Activated CD8-positive, alpha-beta memory T cell treated with anti-CD3 and anti-CD28 coated beads for 4 hours (primary cell): ENCODE measurements at places on chromosomes 13 and 19.

GRCh38 chr13:103931331-103931845 is 865.2 kb upstream of the SLC10A2 start:
- no peak for DNase-seq

- DNase-seq: no peak
These were observed 94.1 kb downstream of the ATP11A start for GRCh38 chr13:112783978-112784371.

GRCh38 chr19:42290523-42291434 is 11.2 kb upstream of the PRR19 start:
- DNase-seq: no peak

GRCh38 chr19:5281588-5281987 is 59.0 kb downstream of the PTPRS start:
- DNase-seq: no peak

GRCh38 chr13:38914070-38914469 is 76.6 kb downstream of the STOML3 start:
- DNase-seq: no peak

DNA sequence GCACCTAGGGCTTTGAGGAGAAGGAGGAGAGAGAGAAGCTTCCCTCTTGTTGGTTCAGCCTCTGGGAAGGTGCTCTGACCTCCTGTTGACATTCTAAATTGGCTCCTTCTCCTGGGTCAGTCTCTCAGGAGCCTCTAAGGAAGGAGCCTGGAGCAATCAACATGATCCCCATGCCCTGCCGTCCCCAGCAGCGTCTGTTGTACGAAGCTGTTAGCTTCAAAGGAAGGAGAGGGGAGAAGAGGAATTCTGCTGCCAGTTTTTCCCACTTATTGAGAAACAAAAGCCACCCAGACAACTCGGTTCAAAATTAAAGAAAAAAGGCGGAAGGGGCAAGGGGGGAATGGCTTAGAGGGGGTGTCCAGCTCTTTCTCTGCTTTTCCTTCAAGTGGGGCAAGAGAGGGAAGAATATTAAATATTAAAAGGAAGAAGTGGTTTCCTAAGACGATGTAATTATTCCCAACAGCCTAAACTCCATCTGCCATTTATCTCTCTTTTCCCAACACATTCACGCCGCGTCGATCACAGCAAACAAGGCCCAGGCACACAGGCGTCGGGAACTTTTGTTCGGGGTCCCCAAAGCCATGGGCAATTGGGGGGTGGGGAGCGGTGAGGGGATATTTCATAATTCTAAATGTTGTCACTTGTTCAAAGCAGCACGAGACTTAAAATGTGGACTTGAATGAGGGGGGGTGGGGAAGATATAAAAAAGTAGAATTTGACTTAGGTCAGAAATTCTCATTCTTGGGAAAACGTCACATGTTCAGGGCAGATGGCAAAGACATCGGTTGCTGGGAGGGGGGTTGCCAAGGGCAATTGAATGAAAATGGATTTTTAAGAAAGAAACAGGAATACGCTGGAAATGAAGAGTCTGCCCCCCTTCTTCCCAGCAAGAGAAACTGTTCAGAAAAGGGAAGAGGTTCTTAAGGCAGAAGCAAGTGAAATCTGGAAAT is 116.8 kb upstream of the CACNA1A start:
- no peak for DNase-seq

GRCh38 chr13:99590519-99591011 is 89.3 kb downstream of the TM9SF2 start:
- DNase-seq: no peak

DNA sequence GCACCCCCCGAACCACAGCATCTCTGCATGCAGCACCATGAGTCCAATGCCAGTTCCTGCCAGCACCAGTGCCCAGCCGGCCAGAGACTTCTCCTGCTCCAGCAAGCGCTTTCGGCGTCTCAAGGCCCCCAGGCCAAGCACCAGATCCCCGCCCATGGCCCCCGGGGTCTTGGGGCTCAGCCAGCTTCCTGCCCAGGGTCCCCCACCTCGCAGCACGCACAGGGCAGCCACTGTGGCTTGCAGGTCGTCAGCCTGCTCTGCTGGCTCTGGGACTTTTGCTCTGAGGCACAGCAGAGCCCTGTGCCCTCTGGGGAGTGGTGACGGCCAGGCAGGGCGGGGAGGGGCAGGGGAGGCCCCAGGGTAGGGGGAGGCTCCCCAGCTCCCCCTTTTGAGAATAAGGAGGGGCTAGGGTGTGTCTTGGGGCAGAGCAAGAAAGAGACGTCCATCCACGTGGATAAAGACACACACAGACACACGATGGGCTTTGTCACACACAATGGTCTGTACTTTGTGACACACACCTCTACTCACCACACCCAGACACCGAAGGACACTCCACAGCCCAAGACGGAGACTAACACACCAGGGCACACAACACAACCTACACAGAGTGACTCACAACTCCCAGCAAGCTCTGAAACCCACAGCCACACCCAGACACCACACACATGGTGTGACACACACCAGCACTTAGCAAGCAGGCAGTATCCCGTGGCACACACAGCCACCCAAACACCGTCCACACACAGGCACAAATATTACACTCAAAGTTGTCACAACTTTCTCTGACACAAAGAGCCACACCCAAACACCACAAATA is at the start of gene KCNN4:
Gene KCNN4, minus strand, starts transcription at position 268 of the 820 bp plus-strand sequence. Its CDS starts 112 bp downstream, at position 156.
- DNase-seq: peak; percentile 54

GRCh38 chr19:9040131-9040530 is 29.9 kb upstream of the MUC16 start:
- no peak for DNase-seq

DNA sequence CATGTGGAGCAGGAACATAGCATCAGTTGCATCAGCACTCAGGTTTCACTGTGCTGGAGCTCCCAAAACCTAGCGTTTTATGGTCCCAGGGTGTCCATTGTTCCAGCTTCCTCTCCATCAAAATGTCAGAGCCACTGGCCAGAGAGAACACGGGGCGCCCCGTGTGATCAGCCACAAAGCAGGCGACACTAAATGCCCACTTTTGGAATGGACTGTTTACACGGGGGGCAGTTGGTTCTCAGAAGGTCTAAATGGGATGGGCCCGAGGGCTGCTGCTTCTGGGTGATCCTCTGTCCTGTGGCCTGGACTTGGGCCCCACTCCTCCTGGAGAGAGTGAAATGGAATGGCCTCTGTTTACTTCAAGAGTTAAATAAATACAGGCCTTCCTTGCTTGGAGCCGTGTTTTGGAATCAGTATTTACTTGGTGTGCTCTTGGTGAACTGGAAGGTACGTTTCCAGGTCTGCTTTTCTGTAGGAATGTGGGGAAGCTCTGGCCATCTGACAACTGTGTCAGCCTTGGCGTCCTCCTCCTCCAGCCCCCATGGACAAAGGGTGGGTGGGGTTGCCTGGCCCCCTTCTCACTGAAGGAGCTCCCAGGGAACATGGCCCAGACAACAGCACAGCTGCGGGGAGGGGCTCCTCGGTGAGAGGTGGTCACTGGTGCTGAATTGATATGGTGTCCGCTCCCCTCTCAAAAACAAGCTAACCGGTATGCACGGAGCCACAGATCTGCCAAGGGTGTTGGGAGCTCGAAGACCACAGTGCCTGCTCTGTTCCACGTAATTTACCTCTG is 16.1 kb upstream of the MCF2L start:
- DNase-seq: no peak

DNA sequence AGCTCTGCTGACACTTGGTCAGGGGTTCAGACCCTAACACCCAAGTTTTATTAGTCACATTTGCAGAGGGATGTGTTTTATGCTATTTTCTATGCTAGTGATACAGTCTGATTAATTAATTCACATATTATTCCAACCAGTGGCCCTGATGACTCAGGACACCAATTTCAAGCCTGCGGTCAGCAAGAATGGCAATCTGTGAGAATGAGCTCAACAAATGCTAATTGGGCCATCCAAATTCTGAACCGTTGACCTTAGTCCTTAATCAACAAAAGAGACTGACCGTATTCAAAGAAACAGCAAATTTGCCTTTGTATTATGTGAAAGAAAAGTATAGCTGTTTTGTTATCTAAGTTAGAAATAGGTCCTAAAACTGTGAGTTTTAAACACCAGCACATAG is 9.6 kb upstream of the KL start:
- DNase-seq: no peak

GRCh38 chr19:32322541-32322940 is 22.9 kb upstream of the ZNF507 start:
- no peak for DNase-seq
